ENCODE measurements at places on chromosomes 4 and X. TPM values are rescaled to one million over a fixed set of nuclear protein-coding genes. Genes with fewer than 3 reads are reported as not detected.

ADGRL3 gene
- 1.3 TPM for total RNA-seq

SHROOM4 gene
- total RNA-seq = 0.43 TPM

GRCh38 chr4:121998024-121998423 is 46.2 kb upstream of the TRPC3 start:
- no peak for DNase-seq

- DNase-seq = no peak
These were observed 1848.5 kb upstream of the TENM3 start for GRCh38 chr4:180394730-180395129.

DNA sequence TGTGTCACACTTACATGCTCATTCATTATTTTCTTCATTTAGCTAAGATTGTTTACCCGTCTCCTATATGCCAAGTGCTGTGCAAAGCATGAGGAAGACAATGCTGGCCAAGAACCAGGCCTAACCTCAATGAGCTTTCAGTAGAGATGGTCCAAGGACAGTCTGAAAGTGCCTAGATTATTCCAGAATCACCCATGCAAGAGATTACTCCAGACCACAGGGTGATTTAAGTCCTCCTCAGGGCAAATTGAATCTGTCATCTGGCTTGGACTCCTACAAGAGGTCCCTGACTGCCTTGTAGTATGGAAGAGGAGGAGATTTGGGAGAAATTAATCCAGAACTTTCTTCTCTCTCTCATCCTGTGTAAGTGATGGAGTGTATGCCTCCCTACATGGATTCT is 99.4 kb upstream of the NDP start:
- no peak for DNase-seq

- no peak for DNase-seq
These were observed 32.4 kb downstream of the CLDN22 start for GRCh38 chr4:183287677-183288076.

DNA sequence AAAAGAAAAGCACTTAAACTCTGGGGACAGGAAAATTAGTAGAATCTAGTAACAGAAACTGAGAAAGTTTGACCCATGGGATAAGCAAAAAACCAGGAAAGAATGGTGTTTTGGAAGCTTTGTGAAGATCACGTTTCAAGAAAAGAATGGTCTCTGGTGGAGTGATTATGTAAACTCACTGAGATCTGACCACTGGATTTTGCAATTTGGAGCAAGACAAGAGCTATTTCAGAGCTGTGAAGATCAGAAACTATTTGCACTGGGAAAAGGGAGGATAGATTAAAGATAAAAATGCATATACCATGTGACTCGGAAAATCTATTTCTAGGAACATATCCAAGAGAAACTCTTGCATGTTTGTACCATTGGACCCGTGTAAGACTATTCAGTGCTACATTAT is 4.3 kb downstream of the TMPRSS11D start:
- peak; percentile 27 for DNase-seq

DNA sequence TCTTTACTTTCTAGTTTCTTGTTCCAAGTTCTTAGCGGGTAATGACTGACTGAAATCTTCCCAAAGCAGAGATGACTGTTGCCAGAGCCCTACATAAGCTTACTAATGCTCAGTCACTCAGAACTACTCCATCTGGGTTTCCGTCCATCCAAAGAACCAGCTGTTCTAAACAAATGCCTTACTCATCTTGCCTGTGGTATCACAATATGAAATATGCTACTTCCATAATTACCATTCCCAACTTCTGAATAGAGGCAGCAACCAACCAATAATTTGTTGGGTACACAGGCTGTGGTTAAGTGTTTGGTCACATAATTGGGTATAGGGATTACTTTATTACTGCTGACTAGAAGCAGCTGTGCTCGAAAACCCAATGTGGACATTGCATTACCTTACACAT is 930.2 kb upstream of the DIAPH2 start:
- DNase-seq = no peak

CXXC4 gene
- 0.32 TPM for total RNA-seq

DNA sequence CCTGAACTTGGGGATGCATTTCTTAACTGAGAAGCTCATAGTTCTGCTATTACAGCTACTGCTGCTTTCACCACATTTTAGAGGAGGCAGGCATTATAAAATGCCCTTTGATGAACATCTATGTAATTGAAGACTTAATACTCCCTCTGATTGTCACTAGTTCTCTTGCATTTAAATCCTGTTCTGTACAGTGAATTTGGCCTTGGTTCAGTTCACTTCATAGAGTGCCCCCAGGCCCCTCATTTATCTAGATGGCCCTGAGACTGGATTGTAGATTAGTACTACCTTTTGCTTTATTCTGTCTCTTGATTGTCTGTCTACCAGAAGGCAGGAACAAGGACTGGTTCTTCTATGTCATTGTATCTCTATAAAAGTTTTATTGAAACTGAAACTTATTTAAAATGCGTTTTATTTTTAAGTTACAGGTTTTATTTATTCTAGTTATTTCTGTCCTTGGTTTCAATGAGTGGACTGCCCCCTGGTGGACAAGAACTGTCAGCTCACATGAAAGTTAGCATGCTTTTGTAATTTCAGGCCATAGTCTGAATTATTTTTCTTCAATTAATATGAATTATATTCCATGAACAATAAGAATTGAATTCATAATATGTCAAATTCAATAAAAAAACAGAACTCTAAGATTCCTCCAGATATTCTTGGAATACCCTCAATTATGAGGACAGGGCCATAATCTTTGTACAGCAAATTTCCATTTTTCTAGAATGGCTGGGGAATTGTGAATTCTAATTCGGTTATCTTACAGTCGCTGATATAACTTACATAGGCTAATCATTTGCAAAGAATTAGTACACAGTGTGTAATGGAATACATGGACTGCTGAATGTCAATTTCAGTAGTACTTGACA is 47.2 kb upstream of the TMEM33 start:
- DNase-seq = peak; percentile 71

DNA sequence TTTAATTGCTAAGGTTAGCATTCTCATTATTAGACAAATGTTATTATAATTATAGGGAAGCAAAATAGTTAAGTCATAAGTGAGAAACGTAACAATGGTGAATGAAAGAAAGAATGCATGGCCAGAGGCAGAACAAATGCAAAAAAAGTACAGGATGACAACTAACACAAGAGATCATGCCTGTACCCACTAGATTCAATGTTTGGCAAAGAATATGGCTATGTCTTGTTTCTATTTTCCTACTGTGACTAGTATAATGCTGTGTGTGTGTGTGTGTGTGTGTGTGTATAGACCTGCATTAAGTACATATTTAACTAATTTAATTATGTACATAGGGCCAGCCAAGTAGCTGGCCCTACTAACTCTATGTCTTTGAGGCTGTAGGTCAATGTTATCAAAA is 12.9 kb upstream of the BMP2K start:
- DNase-seq = no peak

- no peak for DNase-seq
These were observed 103.1 kb upstream of the BMP3 start for GRCh38 chr4:80927420-80927819.

- DNase-seq = peak; percentile 92
These were observed 14.7 kb upstream of the ANXA5 start for GRCh38 chr4:121711263-121712000.

EMCN gene
- not detected for total RNA-seq

ATG4A gene
- 17.3 TPM for total RNA-seq

GRCh38 chr4:145825255-145825654 is 113.4 kb downstream of the ZNF827 start:
- DNase-seq = no peak
